Naive thymus-derived CD8-positive, alpha-beta T cell (primary cell): ENCODE measurements at places on chromosomes 1 and 21. TPM values are rescaled to one million over a fixed set of nuclear protein-coding genes. Genes with fewer than 3 reads are reported as not detected.

LCE3D gene
- total RNA-seq, result not detected

SPATA45 gene
- total RNA-seq, result not detected

CNIH3 gene
- total RNA-seq, result 2.8 TPM

OR10X1 gene
- not detected for total RNA-seq

GRCh38 chr21:42581993-42582786 lies 68.5 kb downstream of the SLC37A1 start:
- DNase-seq, result no peak

GRCh38 chr1:154837672-154838171 lies 32.4 kb downstream of the KCNN3 start:
- no peak for DNase-seq

DNA sequence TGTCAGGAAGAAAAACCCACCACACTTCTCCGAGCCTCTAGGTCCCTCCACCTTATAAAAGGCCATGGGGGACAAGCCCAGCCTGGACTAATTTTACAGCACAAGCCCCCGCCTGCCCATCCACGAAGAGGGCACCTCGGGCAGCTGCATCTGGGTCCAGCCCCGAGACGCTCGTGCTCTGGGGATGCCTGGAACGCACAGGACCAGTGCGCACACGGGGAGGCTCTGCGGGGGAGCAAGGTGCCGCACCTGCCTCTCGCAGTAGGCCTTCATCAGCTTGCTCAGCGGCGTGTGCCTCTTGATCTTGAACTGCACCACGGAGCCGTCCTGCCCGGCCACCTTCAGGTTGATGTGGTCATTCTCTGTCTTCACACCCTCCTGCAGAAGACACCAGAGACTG lies 4.1 kb downstream of the SUMO3 start:
- no peak for DNase-seq

- no peak for DNase-seq
Measured at GRCh38 chr21:45453308-45453950, 48.5 kb downstream of the COL18A1 start.

DNA sequence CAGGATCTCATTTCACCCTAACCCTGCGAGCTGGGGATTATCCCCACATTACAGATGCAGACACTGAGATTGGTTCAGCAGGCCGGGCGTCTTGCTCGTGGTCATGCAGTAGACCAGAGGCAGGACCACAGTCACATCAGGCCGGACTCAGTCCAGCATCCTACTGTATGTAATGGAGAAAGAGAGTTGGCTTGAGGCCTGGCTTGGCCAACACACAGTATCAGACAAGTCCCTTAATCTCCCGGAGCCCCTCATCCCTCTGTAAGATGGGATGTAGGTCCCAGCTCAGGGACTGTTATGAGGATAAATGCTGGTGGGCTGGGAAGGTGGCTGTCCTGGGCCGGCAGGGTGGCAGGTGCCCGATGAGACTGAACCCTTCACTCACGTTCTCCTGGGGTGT lies 66.1 kb upstream of the ACTL8 start:
- DNase-seq, result no peak

GRCh38 chr21:35359076-35359475 lies 310.0 kb upstream of the RUNX1 start:
- DNase-seq, result no peak

- peak; percentile 36 for DNase-seq
Measured at GRCh38 chr1:220690140-220691052, at the start of gene C1orf115. C1orf115 (plus strand) TSS chr1:220690363; CDS start chr1:220690403, 40 bp downstream.
